ENCODE measurements at places on chromosomes 12 and 14.
A peak's percentile ranks its signal among the peaks of the same experiment; 100 is the strongest.

DNA sequence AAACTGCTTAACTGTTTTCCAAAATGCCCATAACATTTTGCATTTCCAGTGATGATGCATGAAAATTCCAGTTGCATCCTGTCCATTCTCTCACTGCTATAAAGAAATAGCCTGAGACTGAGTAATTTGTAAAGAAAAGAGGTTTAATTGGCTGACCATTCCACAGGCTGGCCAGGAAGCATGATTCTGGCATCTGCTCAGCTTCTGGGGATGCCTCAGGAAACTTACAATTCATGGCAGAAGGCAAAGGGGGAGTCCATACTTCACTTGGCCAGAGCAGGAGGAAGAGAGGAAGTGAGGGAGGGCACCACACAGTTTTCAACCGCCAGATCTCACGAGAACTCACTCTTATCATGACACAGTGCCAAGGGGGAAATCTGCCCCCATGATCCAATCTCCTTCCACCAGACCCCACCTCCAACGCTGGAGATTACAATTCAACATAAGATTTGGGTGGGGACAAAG, 18.2 kb upstream of the CLEC2D start:
- DNase-seq: peak; percentile 65

DNA sequence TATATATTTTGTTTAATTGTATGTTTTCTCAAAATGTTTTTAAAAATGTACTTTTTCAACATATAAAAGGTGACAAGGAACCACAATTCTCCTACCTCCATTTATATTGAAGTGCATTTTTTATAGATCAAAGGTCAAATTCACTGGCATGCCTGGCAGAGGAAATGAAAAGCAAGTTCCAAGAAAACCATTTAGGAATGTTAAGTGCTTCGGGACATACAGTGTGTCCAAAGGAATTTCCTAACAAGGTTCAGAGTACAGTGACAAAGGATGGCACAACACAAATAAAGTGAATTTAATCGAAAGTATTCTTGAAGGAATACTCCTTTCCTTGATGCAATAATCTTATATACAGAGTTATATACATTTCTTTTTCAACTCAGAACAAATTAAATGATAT, 242.3 kb downstream of the CCER1 start:
- DNase-seq: no peak

DNA sequence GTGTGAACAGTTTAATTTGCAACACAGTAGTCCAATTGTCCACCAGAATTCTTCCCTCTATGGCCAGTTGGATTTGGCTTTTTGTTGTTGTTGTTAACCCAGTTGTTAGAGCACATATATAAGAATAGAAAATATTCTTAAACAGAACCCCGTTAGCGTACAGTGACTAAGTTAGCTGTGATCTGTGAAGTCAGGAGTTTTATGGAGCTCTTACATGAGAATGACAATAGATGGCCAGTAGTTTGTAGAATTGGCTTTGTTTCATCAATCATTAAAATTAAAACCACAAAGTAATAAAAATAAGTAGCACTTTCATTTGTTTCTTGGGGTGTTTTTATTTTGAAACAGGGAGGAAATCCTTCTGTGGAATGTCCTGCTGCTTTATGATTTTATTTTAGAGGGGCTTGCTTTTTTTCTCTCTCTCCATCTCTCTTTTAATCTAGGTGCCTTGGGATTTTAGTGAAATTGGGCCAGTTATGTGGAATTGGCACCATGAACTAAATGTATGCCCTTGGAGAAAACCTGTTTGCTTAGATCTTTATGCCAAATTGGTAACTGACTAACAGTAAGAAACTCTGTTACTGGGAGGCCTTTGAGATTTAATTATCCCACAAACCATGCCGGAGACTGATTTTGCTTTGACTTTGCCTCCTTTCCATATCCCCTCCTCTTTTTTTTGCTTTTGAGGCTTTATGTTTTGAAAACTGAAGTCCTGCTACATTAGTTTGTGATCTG, 22.9 kb downstream of the FBXW8 start:
- no peak for DNase-seq

DNA sequence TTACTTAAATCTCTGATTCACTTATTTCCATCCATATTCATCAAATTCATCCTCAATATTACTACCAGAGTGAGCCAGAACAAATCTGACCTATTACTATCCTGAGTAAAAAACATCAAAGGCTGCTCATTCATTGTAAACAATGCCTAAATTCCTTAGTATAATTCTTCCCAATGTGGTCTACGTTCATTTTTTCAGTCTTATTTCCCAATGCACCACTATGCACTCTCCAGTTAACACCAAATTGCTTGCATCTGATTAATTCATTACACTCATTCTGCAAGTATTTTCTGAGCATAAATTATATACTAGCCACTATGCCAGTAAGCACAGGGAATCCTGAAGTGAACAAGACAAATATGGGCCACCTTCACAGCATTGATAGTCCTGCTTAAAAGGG, 110.0 kb downstream of the EPS8 start:
- DNase-seq: no peak

DNA sequence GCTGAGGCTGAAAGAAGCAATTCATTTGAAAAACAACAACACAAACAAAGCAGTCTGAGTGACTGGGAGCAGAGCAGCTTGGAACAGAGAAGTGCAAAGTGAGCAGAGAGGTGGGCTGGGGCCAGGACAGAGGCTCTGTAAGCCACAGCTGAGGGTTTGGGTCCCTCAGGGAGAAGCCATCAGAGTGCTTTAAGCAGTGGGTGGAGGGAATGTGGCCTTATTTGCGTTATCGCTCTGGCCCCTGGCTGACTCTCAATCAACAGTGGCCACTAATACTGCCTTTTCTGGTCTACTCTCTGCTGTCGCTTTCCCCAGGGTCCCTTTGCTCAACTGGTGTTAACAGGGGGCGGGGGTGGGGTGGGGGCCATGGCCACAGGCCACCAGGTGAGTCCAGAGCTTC, 44.2 kb downstream of the IRF2BPL start:
- no peak for DNase-seq

- DNase-seq: no peak
Measured at GRCh38 chr14:91376547-91377477, 40.8 kb downstream of the CCDC88C start.

DNA sequence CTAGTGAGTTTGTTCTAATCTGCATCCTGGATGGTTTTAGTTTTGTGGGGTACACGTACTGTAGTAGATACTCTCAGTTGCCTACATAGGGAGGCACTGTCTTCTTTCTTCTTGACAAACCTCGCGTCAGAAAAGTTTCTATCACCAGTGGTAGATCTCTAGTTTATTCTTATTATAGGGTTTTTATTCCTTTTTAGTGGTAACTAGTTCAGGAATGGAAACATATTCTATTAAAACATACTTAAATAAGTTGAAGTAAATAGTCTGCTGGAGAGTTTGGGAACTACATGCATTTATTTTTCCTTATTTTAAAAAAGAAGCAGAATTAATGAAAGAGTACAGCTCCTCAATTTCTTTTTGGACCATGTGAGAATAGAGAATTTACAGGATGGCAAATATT, 33.6 kb upstream of the OR9K2 start:
- DNase-seq: no peak

- no peak for DNase-seq
Measured at GRCh38 chr12:123363390-123363739, 1.3 kb downstream of the SBNO1 start.

GRCh38 chr14:88289234-88289633, 33.8 kb downstream of the KCNK10 start:
- DNase-seq: no peak

- no peak for DNase-seq
Measured at GRCh38 chr14:33465846-33466700, 484.8 kb downstream of the EGLN3 start.

DNA sequence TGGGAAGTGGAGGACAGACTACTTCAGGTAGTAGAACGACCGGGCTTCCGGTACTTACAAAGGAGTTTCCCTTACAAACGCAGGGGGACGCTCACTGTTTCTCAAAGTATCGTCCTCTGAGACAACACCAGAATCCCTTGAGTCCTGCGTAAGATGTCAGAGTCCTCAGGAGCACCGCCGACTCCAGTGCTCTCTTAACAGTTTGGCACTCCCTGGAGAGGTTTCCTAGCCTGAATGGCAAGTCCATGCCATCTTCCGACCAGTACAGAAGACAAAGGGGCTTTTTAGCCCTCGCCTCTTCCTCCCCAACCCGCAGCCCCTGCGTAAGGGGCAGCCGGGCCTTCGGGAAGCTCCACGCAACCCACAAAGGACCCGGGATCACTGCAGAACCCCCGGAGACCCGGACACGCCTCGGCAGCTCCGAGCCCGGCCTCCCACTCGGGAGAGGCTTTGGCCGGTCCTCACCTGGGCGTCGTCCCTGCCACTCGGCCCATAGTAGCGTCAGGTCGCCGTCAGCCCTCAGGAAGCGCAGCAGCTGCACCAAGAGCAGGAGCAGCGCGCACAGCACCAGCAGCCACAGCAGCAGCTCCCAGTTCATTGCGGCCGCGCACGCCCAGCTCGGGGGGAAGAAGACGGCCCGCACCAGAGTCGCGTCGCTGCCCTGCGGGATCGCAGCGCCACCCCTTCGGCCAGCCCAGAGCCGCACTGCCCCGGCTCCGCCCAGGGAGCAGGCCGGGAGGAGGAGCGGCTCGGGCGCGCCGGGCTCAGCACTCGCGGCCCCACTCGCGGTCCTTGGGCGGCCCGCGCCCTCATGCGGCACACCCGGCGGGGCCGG, at the start of gene DHRS7:
DHRS7 (minus strand) TSS at position 687 of the 835 bp plus-strand sequence; CDS start at position 598, 89 bp downstream.
- peak; percentile 72 for DNase-seq

DNA sequence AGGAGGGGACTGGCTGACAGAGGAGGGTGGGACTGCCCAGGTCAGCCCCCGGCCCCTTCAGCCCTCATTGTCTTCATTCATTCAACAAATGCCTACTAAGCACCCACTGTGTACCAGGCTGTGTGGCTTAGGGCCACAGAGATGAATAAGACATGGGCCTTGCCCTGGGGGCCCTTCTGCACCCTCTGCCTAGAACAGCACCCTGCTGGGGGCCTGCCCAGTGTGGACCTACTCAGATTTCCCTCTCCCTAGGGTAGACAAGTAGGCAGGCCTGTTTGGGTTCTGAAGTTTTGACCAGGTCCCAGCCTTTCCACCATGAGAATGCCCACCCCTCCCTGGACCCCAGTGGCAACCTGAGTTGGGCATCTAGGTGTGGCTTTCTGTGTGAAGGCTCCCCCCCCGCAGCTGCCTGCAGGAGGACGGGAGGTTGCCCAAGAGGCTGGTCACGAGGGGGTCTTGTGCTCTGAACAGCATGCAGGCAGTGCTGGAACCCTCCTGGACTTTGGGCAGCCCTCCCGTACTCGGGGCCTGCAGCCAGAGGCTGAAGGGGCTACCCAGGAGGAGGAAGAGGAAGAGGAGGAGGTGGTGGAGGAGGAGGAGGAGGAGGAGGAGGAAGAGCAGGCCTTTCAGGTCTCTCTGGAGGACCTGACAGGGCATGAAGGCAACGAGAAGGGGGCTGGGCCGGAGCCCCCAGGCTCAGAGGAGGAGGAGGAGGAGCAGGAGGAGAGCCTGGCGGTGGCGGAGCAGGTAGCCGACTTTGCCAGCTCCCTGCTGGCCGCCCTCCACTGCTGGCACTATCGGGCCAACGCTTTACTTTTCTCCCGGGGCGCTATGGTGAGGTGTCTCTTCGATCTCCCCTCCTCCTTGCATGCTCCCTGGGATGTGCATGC, 33.4 kb downstream of the PLEKHG3 start:
- no peak for DNase-seq

DNA sequence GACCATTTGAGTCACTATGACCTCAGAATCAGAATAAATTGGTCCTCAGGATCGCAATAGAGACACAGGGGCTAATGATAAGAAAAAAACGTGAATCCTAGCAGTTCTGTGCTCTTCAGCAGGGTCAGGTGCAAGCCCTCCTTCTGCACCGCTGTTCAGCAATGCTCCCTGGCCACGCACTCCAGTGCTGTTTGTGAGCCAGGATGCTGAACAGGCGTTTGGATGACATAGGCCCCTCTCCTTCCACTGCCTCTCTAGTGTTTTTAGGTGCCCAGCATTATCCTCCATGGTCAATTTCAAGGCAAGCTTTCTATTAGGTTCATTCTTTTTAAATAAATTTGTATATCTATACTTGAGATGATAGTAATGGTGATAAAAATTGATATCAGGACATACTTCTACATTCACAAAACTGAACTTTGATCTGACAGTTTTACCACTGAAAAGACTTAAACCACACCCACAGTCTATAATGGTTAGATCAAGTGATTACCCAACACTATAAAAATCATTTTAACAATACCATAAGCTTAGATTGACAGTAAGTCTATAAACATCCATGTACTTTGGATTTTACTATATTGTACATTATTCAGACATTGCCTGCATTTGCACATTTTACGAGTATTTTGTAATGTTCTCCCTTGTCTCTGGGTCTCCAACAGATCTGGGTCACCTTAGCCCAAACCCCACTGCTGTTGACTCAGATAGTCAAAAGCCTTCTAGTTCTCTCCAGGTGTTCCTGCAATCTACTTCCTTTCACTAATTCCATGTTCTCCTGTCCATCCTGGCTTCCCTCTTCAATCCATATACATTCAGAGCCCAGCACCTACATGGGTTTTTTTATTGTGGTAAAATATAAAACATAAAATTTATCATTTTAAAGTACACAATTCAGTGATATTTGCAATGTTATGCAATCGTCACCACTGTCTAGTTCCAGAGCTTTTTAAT, 114.9 kb upstream of the COCH start:
- no peak for DNase-seq

- DNase-seq: no peak
Measured at GRCh38 chr14:83624541-83624940, 1905.4 kb upstream of the FLRT2 start.

Measured in activated CD4-positive, alpha-beta T cell treated with anti-CD3 and anti-CD28 coated beads, Interleukin-2, amount 50 U/mL, for 48 hours (primary cell).